ENCODE measurements at places on chromosomes 1 and 21.
A peak's percentile ranks its signal among the peaks of the same experiment; 100 is the strongest.

DNA sequence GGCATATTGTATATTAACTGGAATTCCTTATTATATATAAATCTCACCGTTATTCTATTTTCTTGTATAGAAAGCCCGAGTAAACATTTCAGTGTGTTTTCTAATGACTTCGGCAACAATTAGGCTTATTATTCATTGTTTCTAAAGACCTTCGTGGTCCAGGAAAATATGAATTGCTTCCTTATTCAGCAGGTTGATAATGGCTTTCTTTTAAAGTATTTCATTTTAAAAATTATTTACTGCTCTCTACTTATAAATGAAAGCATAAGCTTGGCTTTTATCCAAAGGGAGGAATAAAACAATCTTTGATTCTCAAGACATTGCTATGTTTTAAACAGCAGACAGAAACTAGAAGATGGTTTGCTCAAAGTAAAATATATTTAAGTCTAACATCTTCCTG lies 198.4 kb upstream of the RGS18 start:
- no peak for DNase-seq

GRCh38 chr1:169873582-169874199 lies 20.0 kb downstream of the SCYL3 start:
- no peak for DNase-seq

DNA sequence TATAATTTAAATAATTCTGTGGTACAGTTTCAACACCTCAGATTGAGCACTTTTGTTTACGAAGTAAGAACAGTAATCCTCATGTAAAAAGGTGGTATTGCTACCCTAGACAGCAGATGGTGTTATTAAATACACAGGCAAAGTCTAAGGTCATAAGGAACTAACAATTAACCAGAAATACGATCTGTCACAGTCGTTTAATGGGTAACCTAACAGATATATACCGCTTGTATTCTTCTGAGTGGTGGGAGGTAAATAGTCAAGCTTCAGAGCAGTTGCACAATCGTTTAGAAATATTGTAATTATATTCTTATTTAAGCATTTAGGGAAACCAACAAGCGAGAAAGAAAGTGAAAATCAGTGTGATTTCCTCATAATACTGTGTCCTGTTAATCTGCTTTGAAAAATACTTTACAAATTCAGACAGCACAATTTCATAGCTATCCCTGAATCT lies 9.8 kb upstream of the IRF2BP2 start:
- DNase-seq = no peak

GRCh38 chr1:24125456-24125855 lies 13.5 kb upstream of the MYOM3 start:
- no peak for DNase-seq

DNA sequence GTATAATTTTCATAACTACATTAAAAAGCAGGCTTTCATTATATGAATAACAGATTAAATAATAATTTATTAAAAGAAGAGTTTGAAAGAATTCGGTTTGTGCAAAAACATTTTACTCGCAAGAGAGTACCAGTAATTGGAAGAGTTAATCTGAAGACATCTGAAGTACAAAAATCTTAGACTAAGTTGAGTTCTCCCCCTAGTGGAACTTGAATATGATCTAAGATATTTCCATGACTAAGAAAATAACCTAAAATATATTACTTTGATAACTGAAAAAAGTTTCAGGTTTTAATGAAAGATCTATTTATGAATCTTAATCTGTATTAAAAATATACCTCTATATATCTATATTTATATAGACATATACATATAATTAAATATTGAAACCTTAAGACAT lies 112.5 kb upstream of the GFI1 start:
- DNase-seq = no peak

DNA sequence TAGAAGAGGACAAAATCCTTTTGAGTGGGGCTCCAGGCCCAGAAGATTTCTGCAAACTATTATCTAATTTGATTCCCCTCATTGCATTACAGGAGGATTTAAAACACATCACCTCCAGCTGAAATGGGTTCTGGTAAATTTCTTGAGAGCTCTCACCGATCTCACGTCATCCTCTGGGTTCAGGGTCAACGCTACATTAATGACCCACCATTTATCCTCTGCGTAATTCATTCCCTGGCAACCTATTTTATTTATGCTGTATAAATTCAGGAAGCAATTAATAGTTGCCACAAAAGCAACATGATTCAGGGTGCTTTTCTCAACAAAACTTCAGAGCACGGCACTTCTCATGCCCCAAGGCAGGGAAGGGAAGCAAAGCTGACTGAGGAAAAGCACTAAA lies 38.9 kb downstream of the LMX1A start:
- no peak for DNase-seq

DNA sequence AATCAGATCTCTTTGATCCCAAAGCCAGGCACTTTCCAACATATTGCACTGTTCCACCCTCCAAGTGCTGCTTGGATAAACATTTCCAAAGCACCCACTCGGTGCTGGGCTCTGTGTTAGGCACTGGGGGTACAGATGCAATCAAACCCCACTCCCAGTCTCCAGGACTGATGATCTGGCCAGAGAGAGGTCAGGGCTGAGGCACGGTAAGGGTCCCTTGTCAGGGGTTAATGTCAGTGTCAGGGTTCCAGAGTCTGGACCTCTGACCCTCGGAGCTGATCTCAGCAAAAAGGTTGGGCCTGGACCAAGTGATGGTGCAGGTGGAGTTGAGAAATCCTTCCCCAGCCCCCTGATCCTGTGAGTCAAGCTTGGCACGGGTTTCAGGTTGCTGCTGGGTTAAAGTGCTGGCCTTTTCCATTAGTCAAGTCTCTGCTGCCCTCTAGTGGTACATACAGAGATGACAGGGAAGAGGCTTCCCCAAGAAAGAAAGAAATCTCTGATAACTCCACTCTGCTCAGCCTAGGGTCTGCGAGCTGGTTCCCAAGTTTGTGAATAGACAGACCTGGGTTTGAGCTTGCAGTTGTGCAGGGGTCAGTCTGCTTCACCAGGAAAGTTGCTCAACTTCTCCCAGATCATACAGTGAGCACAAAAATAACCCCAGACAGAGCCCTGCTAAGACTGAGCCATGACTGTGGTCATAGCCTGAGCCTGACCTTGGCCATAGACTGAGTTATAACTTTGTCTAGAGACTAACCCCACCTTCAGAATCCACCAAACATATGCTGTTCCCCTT lies 74.6 kb downstream of the DMRTA2 start:
- peak; percentile 56 for DNase-seq

DNA sequence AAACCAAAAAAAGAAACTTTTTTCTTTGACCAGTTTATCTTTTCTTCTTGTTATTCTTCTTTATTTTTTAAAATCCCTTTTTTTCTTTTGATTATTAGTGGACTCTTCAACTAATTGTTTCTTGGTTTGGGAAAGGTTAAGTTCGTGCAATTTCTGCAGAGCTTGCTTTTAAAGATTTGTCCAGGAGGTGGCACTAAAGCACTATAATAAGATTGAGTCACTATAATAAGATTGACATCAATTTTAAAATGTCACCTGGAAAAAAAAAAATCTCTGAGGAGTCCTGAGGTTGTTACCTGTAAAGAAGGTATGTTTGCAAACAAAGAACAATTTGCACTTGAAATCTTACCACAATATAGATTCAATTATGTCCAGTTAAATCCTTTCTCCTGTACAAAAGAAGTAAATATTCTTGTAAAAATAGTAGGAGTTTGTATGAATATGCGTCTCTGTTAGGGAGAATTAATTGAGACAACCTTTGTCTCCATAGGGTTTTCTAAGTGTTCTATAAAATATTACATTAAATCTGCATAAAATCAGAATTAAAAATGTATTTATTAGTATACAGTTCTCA lies 166.7 kb downstream of the ADGRL4 start:
- DNase-seq = no peak

DNA sequence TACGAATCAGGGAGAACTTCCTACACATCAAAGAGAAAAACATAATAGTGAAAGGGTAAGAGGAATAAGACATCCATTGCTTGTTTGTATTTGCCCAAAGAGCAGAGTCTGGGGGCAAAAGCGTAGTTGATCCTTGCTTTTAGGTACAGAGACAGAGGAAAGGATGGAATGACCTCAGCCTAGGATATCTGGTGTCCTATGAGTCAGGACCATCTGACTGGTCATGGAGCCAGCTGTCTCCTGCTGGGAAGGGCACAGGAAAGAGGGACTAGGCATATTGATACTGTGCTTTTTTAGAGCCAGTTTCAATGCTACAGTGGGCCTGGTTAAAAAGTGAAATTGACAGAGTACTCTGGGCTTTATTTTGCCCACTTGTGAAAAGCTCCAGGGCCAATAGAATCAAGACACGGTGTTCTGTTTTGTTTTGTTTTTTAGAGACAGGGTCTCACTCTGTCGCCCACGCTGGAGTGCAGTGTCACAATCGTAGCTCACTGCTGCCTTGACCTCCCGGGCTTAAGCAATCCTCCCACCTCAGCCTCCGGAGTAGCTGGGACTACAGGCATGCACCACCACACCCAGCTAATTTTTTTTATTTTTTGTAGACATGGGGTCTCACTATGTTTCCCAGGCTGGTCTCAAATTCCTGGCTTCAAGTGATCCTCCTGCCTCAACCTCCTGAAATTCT lies 3.2 kb downstream of the PLEKHO1 start:
- no peak for DNase-seq

DNA sequence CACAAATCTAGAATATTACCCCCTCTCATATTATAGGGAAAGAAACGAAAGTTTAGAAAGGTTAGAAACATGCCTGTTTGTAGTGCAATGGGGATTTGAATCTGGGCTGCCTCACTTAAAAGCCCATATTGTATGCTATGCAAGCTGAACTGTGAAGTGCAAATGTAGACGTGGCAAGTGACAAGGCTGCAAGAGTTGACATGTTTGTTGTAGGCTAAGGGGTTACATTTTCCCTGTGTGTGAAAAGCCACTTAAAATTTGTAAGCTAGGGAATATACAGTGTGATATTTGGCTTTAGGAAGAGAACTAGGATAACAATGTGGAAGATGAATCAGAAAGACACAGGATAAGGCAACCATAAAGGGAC lies 29.0 kb downstream of the WDR26 start:
- DNase-seq = no peak
